ENCODE measurements at places on chromosomes 16 and 17. TPM values are rescaled to one million over a fixed set of nuclear protein-coding genes. Genes with fewer than 3 reads are reported as not detected.

DNA sequence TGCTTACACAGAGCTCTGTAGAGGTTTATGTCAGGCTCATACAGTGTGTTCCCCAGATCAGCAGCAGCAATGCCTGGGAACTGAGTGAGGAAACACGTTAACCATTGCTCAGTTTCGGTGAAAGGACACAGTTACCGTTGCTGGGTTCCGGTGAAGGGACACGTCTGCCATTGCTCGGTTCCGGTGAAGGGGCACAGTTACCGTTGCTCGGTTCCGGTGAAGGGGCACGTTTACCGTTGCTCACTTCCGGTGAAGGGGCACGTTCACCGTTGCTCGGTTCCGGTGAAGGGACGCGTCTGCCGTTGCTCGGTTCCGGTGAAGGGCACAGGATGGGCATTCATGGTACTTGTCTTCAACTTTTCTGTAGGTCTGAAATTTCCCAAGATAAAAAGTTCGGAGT, 81.7 kb downstream of the MRM3 start:
- DNase-seq = no peak

- DNase-seq = no peak
These were observed 132.9 kb upstream of the CRHR1 start for GRCh38 chr17:45651145-45651709.

ZFP3 gene
- total RNA-seq = 0.29 TPM

- no peak for DNase-seq
These were observed 5.9 kb downstream of the CORO7 start for GRCh38 chr16:4410335-4411075.

SECTM1 gene
- total RNA-seq = 2.1 TPM

MSL1 gene
- total RNA-seq = 86.8 TPM

DNA sequence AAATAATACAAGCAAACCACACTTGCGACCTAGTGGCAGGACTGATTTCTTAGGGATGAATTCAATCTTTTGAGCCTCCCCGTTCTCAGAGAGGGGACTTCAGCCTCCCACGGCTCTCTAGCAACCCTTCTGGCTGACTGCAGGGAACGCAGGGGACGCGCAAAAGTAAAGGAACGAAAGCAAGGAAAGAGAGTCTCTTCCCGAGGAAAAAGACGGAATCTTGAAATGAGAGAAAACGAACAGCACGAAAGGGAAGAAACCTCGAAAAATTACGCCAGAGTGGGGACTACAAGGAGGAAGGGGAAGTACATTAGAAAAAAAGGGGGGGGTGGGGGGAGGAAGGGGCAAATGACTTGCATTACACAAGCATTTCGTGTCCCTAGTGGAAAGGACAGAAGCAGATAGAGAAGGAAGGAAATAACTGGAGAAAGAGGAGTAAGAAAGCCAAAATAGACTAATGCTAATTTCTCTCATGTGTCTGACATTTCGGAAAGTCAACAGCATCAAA, 1.2 kb downstream of the GRB2 start:
- no peak for DNase-seq

GRCh38 chr17:75313941-75314551, 24.8 kb upstream of the SLC25A19 start:
- DNase-seq = no peak

UTS2R gene
- total RNA-seq = not detected

DNA sequence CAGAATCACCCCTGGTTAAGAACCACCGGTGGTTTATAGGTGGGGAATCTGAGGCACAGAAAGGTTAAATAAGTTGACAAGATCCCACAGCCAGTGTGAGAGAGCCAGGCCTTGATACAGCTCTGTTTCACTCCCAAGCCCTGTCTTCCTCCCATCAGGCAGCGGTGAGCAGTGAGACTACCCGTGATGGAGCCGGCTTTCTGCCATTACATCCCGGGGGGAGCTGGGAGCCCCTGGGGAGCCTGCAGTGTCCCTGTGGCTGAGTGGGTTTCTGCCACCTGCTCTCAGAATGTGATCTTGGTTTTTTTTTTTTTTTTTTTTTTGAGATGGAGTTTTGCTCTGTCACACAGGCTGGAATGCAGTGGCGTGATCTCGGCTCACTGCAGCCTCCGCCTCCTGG, 66.4 kb downstream of the ABCC1 start:
- no peak for DNase-seq

- DNase-seq = no peak
These were observed 29.8 kb upstream of the HS3ST3A1 start for GRCh38 chr17:13631529-13631928.

TBC1D3C gene
- not detected for total RNA-seq

DNA sequence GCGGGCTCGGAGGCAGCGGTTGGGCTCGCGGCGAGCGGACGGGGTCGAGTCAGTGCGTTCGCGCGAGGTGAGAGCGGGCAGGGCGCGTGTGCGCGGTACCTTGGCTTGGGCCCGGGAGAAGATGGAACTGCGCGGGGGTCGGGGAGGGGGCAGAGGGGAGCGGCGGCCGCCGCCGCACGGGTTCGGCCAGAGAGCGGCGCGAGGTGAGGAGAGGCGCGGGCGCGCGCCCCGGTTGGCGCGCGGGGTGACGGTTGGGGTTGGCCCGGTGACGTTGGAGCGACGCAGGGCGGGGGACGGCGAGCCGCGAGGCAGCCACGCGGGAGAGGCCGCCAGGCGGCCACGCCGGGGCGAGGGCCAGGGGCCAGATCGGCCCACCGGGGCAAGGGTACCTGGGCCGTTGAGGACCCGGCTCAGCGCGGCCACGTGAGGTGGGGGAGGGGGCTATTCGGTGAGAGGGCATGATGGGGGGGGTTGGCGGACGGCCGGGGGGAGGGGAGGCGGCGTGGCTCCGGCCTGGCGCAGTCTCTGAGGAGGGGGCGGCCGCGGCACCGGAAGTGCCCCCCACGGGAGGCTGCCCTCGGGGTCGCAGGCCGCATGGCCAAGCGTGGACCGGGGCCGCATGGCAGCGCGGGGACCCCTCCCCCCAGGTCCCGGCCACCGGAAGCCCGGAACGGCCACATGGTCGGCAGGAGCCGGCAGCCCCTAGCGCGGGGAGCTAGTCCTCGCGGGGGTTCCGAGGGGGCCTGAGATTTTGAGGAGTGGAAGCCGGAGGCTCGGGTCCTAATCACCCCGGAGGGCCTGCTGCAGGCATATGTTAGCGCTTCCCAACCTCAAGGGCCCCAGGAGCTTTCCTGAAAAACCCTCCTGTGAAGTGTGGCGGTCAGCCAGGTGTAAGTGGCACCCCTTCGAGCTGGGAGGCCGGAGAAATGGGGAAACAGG, 527 bp downstream of the EIF5A start:
- DNase-seq = no peak

- DNase-seq = no peak
These were observed 50.7 kb upstream of the RPL38 start for GRCh38 chr17:74152591-74153455.

- DNase-seq = no peak
These were observed 423.3 kb upstream of the MAF start for GRCh38 chr16:80023865-80024264.

Measured in chondrocyte (in vitro differentiated cells).